AG04450 (cell line): ENCODE measurements at places on chromosomes 6 and 20.

DNA sequence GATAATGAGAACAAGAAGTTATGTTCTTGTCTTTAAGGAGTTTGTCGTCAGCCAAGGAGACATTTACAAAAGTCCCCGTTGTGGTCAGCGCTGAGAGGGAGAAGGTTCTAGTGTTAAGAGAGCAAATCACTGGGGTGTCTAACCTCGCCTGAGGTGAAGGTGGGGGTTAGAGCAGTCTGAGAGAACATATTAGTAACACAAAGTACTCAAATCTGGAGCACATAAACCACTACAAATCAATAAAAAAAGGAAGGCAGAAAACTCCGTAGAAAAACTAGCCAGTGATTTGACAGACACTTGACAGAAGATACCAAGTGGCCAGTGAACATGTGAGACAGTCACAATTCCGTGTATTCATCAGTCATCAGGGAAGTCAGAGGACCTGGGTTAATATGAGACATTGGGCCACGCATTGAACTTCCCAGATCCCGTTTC lies 45.4 kb downstream of the CDS2 start:
- no peak for DNase-seq

DNA sequence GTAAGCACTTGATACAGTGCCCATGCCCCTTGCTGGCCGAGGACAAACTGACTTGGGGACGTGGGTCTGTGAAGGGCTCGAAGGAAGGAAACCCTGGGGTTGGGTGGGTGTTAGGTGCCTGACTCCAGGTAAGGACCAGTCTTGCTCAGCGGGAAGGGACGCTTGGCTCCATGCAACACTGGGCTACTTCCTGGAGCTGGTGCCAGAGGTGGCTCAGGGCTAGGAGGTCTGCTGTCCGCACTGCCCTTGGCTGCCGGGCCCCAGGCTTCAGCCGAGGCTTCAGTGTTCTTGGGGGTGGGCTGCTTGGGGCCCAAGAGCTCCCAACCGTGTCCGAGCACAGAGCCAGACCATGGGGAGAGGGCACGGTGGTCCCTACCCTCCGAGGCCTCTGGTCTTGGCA lies 5.3 kb downstream of the GATA5 start:
- DNase-seq = no peak

GRCh38 chr6:113370508-113371502 lies 486.3 kb upstream of the MARCKS start:
- no peak for DNase-seq

GRCh38 chr6:77217896-77218295 lies 245.4 kb downstream of the HTR1B start:
- no peak for DNase-seq

GRCh38 chr6:143806282-143807102 lies 36.6 kb upstream of the LTV1 start:
- peak; percentile 23 for DNase-seq

GRCh38 chr20:57567471-57568079 lies 6.7 kb downstream of the PCK1 start:
- no peak for DNase-seq
